ENCODE measurements at places on chromosomes 1 and 21.

DNA sequence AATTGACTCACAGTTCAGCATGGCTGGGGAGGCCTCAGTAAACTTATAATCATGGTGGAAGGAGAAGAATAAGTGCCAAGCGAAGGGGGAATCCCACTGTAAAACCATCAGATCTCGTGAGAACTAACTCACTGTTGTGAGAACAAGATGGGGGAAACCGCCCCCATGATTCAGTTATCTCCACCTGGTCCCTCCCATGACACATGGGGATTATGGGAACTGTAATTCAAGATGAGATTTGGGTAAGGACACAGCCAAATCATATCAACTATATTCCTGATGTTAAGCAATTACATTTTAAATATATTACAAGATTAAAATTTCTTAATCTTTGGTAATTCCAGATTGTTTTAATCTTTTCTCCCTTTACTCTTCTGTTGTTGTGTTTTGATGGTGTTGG, 55.2 kb downstream of the FNBP1L start:
- no peak for DNase-seq

DNA sequence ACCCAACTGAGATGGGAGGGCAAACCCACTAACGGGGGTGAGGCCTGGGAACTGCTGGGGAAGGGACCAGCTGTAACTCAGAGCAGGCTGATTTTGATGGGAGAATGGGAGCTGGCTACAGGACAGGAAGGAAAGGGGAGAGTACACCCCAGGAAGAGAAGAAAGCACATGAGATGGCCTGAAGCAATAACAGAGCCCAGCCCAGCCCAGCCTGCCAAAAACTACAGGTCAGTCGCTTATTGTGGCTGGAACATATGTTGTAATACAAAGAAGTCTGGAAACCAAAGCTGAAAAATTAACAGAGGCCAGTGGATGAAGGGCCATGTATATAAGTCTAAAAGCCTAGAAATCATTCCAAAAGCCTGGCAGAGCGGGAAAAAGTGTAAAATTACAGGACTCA, 1.6 kb downstream of the ITLN2 start:
- no peak for DNase-seq

- DNase-seq = no peak
Observed at GRCh38 chr21:34612557-34612956, 2.4 kb downstream of the RCAN1 start.

- DNase-seq = no peak
Observed at GRCh38 chr21:37245151-37245550, 22.0 kb downstream of the VPS26C start.

DNA sequence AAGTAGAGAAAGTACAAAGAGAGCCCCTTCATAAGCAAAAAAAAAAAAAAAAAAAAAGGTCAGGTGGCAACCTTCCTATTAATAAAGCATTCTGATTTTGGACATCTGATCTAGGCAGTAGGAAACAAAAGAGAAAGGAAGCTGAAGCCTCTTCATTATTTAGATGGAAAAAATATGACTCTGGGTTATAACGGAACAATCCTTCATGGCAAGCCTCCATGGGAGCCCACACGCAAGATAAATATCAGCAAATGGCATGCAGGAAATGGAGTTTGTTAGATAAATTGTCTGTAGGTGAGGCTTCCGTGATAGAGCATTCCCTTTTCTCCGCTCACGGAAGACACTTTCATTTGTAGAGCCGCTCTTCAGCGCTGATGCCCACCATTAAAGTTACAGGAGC, 381.0 kb downstream of the TTLL7 start:
- no peak for DNase-seq

DNA sequence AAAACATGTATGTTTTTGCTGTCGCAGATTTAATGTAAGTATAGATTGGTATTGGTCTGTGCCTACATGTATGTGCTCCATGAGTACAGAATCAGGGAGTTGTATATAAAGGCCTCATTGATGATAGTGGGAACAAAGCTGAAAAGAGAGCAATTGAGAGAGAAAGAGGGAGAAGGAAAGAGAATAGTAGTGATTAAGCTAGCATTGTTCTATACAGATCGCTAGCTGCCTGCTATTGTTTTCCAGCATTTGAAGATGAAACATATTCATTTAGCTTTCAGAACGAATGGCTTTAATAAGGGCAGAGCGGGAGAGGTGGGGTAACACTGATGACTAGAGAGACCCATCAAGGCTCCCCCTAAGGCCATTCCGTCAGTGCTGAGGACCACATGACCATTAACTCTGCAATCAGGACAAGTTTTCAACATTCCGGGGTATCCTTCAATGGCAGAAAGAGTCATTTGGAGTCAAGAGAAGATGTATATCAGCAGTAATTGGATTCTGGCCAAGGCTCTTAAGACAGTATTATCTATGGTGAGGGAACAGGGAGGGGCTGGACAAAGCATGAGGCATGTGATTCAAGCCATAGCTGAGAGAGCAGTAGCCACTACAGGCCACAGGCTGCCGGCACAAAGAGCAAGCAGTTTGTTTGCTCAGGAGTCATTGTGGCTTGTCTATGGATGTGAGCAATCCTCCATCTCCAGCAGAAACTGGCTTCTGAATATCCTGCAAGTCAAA, 176.5 kb downstream of the PBX1 start:
- no peak for DNase-seq

- DNase-seq = no peak
Observed at GRCh38 chr1:79293611-79294010, 287.1 kb upstream of the ADGRL4 start.

DNA sequence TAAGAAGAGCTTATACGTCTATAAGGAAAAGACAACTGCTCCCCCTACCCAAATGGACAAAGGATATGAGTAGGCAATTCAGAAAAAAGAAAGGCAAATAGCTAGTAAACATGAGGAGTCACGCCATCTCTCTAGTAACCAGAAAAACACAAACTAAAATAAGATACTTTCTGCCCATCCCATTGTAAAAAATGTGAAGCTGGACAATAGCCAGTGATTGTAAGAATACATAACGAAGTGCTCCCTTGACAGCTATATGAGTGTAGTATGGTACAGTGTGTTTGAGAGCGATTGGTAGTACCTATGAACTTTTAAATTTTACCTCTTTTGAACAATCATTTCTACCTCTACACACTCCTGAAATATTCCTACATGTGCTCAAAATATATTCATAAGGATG, 7.5 kb upstream of the GJA8 start:
- no peak for DNase-seq

DNA sequence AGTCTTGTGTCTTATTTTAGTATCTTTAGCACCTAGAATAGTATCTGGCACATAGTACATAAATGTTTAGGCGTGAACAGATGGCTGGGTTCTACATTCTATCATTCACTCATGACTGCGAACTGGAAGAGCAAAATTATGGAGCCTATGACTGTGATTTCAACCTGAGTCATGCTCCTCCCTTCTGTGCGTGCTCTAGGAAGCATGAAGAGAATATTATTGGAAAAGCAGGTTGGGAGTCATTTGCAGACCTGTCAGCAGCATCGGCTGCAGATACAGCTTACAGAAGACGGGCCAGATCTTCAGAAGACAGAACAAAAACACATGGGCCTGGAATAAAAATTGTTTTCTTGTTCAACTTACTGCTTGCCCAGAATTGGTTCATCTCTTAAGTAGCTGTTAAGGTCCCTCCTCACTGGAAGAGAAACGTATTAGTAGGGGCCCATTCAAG, 344.0 kb upstream of the USP24 start:
- DNase-seq = no peak

- no peak for DNase-seq
Observed at GRCh38 chr1:165686121-165686970, 12.0 kb downstream of the ALDH9A1 start.

GRCh38 chr1:65177457-65177856, 29.5 kb downstream of the AK4 start:
- no peak for DNase-seq

DNA sequence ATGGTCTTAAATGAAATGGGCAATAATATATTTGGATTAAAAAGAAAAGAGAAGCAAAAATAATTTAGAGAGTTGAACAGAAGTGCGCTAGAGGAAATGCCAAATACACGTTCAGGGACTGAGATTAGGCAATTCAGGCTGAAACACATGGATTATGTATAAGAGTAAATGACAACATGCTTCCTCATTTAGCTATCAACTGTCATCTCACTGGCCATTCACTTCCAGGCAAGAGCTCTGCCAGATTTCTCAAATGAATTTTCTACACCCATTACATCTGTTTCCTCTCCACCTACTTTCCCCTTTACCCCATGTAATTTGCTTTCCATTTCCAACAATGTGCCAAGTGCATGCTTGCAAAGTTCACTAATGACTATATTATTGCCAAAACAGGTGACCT, 582.4 kb downstream of the LTN1 start:
- DNase-seq = no peak

DNA sequence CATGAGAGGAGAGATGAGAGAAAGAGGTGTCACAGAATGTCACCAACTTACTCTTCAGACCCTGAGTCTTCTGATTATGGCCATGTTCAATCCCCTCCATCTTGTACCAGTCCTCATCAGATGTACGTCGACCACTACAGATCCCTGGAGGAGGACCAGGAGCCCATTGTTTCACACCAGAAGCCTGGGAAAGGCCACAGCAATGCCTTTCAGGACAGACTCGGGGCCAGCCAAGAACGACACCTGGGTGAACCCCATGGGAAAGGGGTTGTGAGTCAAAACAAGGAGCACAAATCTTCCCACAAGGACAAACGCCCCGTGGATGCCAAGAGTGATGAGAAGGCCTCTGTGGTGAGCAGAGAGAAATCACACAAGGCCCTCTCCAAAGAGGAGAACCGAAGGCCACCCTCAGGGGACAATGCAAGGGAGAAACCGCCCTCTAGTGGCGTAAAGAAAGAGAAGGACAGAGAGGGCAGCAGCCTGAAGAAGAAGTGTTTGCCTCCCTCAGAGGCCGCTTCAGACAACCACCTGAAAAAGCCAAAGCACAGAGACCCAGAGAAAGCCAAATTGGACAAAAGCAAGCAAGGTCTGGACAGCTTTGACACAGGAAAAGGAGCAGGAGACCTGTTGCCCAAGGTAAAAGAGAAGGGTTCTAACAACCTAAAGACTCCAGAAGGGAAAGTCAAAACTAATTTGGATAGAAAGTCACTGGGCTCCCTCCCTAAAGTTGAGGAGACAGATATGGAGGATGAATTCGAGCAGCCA, 8.0 kb downstream of the ELOA start:
- DNase-seq = peak; percentile 54

DNA sequence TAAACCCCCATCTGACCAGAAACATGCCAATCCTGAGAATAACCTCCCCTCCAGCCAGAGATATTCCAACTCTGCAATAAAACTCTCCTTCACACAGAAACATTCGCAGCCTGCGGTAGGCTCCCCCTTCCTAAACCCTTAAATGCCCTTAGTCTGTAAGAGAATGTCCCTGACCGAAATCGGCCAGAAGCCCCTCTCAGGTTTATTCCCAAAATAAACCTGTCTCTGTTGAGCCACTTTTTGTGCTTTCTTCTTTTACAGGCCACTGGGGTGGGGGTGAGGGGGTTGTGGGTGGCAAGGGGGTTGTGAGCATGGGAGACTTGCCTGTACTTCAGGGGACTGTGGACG, 4.6 kb downstream of the PRXL2B start:
- no peak for DNase-seq

- no peak for DNase-seq
Observed at GRCh38 chr1:61708953-61709907, 15.7 kb downstream of the TM2D1 start.

DNA sequence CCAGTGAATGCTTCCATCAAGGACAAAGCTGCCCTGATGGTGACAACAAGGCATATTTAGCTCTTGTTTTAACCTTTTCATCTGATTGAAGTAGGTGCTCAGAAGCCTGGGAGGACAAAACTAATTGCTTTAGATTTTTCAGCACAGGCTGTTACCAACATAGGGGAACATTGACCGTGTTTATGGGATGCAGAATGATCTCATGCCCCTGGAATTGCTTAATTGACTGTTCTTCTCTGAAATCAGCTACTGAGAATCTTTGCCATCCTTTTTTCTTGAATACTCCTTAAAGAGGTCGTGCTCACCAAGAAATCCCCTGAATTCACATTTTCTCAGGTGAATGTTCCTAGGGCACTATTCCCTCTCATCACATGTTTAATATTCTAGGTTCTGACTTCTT, 95.9 kb upstream of the CCDC190 start:
- DNase-seq = no peak

DNA sequence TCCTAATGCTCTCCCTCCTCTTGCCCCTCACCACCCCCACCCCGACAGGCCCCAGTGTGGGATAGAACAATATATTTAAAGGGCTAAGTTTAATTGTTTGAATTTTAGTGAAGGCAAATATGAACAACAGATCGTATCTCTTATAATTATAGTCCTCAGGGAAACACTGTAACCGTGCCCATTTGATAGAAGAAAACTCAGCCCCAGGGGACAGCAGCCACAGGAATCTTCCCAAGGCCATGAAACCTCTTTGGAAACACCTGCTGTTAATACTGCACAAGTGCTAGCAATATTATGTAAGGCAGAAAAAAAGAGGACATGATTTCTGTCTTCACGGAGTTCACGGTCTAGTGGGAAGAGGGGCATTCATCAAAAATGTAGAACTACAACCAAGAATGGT, 142.2 kb downstream of the URB2 start:
- no peak for DNase-seq

DNA sequence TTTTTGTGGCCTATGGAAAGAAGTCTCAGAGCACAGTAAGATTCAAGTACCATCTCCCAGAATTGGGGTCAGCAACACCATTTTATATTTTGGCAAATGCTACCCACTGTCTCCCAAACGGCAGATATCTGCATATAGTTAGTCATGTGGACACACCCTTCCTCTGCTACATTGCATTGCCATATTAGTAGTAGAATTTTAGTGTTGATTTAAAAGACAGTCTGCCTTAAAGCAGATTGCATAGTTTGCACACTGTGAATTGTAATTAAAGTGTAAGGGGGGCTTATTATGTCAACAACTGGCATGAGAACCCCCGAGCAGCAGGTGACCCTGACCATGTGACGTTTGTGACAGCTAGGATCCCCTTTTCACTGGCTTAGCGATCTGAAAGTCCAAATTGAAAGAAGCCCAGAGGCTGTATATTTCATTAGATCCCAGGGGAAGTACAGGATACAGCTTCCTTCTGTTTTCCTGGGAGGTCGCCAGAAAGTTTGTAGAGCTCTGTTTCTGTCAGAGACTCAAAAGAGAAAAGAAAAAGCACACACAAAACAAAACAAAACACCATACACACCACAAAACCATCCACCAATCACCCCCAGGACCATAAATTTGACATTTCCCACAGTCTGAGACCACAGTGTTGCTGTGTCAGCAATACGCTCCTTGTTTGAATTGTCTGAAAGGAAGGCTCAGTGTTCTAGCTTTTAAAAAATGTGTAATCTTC, 172.4 kb downstream of the NFIA start:
- no peak for DNase-seq

GRCh38 chr1:234562334-234562733, 47.6 kb downstream of the IRF2BP2 start:
- no peak for DNase-seq

- DNase-seq = no peak
Observed at GRCh38 chr1:246355411-246356230, 151.5 kb downstream of the SMYD3 start.

DNA sequence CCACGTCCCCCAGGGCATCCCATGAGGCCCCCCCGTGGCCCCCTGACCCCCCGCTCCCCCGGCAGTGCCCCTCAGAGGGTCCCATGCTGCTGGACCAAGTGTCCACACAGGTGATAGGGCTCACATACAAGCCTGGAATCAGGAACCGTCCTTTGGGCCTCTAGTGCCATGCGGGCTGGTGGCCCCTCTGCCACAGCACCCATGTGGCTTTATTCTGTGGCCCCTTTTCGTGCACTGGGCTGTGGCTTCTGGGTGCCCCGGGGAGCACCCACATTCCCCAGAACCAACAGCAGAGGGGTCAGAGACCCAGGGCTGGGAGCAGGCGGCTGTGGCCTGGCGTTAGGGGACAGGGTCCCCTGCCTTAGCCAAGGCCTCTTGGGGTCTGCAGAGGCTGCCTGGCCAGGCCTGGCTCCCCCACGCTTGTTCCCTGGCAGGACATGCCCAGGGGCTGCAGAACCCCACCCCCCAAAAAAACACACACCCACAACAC, 31.7 kb downstream of the SLC19A1 start:
- DNase-seq = no peak
